Amniotic epithelial cell (primary cell): ENCODE measurements at places on chromosomes 1 and 21.

GRCh38 chr21:34794686-34795085 lies 125.9 kb downstream of the CLIC6 start:
- DNase-seq: no peak

DNA sequence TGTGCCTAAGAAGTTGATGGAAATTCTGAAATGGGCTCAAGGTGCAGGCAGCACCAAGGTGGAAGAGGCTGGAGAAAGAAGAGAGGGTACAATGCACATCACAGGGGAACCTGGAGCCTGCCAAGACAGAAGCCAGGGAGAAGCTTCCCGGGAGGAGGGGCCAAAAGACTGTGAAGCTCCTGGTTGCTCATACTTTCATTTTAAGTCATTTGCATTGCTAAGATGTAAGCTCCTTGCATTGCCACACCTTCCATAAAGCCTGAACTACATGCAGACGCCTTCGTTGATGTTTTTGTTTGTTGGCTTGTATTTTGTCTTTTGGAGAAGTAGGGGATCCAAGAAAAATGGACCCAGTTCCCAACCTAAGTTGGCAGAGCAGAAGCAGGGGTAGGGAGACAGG lies 69.0 kb downstream of the HMGB4 start:
- DNase-seq: no peak

- DNase-seq: no peak
These were observed 5.9 kb upstream of the CDC20 start for GRCh38 chr1:43352881-43353280.

DNA sequence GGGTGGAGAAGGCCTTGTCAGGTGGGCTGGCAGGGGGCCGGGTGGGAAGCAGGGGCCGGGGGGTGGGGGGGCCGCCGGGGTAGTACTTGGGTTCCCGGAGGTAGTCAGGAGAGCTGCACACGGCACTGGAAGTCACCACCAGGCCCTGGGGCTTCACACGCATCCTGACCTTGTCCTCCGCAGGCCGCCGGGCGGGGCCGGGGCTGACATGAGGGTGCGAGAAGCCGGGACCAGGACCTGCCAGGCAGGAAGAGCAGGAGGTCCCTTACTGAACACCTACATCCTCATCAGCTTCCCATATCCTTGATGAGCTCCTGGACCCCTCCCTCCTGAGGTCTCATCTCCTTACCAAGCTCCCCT lies 52.0 kb downstream of the AHDC1 start:
- DNase-seq: no peak

DNA sequence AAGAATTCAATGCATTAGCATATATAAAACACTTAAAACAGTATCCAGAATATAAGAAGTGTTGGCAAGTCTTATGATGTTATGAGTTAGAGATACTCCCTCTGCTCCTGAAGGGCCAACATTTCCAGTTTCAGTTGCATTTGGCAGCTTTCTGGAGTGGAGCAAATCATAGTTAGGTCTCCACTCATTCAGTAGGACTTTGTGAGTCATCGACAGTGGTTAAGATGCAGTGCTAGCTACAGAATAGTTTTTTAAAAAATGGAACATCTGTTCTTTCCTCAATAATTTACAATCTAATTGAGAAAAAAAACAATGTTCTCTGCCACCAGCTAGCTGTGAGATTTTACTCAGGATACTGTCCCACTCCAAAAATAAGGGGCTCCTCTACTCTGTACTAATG lies 389.1 kb downstream of the HLX start:
- peak; percentile 76 for DNase-seq

DNA sequence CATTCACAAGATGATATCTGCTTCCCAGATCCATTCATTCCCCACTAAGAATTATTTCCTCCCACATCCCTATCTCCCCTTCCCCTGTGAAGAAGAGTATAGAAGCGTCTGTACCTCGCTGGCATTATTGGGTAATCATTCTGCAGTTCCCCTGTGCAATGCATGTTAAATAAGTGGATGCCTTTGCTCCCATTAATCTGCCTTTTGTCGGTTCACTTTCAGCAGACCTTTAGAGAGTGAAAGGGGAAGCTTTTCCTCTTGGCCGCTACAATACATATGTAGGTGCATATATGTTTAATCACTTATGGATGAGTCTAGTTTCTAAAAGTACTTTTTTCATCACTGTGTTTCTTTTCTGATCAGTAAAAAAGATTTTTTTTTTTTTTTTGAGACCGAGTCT lies 7.0 kb downstream of the CLCN6 start:
- DNase-seq: no peak

DNA sequence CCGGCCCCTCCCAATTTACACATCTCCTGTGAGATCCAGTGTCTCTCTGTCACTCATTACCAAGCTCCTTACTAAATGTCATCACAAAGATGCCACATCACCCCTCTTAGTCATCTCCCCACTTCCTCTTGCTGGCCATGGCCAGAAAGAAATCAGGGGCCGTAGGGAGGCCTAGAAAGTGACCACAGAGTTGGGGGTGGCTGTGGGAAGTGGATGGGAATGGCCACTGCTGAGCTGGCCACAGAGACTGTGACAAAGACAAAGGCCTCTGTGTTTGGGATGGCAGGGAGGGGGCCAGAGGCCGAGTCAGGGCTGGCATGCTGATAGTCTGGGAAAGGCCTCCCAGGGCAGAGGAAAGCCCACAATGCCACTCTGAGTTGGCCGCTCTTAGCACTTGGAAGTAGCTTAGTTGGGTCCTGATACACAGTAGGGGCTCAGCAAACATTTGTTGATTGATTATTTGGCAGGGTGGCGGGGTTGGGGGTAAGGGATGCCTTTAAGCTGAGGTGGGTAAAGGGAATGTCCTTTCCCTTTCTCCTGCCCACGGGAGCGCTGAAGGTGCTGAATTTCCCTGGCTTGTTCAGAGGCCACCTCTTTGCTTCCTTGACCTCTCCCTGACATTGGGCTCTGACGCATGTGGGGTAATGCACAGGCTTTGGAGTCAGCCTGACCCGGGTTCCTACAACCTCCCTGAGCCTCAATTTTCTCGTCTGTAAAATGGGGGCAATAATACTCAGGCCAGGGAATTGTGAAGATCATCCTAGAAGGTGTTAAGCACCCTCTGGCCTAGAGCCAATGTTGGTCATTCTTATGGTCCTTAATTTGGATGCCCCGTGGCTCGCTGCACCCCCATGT lies 13.2 kb downstream of the NAV1 start:
- peak; percentile 54 for DNase-seq

- no peak for DNase-seq
These were observed 238.1 kb downstream of the LRRC40 start for GRCh38 chr1:69967245-69967766.

- no peak for DNase-seq
These were observed 7.0 kb downstream of the SMCP start for GRCh38 chr1:152884966-152885624.

DNA sequence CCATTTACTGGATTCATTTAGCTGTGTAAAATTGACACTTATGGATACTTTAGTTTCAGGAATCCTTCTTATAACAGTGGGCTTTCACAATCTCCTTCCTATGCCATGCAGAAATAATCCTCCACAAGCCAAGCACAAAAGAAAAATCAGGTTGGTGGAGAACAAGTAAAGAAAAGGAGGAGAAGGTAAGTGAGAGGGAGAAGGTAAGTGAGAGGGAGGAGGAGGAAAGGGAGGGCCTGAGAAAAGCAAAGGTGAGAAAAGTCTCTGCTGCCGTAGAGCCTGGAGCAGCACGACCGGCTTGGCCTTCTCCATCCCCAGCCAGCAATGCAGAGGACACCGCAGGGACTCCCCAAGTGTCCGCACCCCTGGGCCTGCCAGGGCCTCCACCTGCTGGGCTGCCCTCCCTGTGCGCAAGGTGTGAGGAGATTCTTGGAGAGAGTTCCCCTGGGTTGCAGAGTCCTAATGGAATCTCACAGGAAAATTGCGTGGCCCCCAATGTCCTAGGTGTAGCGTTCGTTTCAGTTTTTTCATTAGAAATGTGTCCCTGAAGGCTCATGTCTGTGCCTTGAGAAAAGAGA lies 39.0 kb downstream of the PRMT2 start:
- no peak for DNase-seq

DNA sequence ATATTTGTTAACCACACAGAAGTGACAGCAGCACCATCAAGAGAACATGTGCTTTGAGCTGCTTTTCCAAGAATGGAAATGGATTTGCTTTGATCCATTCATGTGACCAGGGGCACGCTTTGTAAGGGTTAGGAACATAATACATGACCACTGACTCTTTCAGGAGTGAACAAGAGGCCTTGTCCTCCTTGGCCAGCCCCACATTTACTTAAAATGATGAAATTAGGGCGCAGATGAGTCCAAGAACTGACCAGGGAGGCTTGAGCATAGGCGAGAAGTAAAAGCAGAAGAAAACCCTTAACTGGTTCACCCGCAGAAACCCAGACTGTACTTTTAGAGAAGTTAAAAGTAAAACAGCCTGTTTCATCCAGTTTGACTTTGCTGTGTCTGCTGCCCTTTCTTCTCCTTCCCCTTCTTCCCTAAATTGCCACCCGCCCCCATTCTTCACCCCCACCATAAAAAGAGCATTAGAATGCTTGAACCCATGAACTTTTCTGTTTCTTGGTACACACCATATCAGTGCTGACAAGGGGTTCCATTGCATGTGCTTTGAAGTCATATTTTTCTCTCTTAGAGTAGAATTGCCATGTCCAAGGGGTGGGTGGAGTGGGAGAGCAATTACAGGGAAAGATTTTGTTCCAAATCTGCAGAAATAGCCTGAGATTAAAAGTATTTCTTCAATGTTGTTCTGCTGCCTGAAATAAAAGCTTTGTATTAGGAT lies 2.6 kb upstream of the GLUL start:
- DNase-seq: no peak

- DNase-seq: peak; percentile 87
These were observed 77.9 kb downstream of the GFI1 start for GRCh38 chr1:92408825-92409224.

DNA sequence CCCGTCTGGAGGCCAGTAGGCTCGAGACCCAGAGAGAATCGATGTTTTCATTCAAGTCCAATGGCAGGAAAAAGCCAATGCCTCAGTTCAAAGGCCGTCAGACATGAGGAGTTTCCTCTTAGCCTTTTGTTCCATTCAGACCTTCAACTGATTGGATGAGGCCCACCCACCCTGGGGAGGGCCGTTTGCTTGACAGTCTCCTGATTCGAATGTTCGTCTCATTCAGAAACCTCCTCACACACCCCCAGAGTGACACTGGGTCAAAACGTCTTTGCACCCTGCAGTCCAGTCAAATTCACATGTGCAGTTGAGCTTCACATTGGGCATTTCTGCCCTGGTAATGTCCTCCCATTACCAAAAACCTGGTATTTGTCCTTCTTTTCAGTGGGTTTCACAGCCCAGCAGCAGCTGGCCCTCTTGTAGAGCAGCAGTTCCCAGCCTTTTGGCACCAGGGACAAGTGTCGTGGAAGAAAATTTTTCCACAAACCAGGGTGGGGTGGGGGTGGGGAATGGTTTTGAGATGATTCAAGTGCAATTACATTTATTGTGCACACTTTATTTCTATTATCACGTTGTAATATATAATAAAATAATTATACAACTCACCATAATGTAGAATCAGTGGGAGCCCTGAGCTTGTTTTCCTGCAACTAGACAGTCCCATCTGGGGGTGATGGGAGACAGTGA lies 40.1 kb downstream of the RSPH1 start:
- DNase-seq: no peak

DNA sequence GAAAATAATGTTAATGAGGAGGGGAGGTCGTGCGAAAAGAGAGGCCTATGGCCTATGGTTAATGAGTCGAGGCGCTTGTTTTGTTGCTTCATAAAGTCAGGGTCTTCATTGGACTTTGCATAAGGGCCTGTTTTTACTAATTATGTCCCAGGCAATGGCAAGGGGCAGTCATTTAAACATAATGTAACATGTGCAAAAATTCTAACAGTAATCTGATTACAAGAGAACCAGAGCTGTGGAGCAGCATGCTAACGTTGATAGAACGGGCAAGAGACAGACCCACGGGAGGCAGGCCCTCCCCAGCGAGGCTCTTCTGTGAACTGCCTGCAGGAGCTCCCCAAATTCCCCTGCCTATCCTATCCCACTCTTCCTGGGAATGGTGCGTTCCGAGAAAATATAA lies 22.6 kb upstream of the CAMK1G start:
- DNase-seq: no peak

DNA sequence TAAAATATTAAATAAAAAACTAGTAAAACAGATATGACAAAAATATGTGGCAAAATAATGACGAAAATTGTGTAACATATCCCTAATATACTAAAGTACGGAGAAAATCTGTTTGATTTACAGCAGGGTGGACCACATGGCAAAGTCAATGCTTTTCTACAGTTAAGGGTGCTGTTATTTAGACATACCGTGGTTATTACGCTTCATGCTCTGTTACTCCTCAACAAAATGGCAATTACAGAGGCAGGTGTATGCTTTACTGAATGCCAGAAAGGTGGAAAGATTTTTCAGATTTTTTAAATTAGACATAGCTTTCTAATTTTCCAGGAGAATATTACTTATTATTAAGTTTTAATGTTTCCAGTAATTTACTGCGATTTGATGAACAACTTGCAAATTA lies 343.9 kb upstream of the DPYD start:
- DNase-seq: no peak

GRCh38 chr1:41504114-41505035 lies 19.9 kb upstream of the EDN2 start:
- peak; percentile 64 for DNase-seq

- DNase-seq: no peak
These were observed 29.8 kb downstream of the BEND5 start for GRCh38 chr1:48746906-48747305.

- DNase-seq: no peak
These were observed 2.5 kb downstream of the ZNF362 start for GRCh38 chr1:33258788-33259274.

DNA sequence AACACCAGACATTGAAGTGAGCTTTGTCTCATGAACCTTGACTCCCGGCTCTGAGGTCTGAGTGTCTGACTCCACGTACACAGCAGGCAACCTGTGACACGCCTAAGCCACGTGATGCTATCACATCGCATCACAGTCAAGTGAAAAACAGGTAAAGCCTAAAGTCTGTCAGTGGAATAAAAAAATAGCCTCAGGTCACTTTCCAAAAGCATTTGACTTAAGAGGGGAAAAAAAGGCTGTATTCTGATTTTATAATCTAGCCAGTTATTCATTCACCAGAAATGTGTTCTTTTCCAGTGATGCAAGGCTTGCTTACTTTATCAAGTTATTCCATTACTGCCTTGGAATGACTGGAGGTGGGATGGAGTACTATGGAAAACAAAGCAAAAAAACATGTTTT lies 163.2 kb upstream of the HMCN1 start:
- peak; percentile 53 for DNase-seq

- DNase-seq: peak; percentile 3
These were observed 947.5 kb downstream of the BRINP3 start for GRCh38 chr1:189530162-189530561.
